ENCODE measurements at places on chromosomes 12 and 14. TPM values are rescaled to one million over a fixed set of nuclear protein-coding genes. Genes with fewer than 3 reads are reported as not detected.

STK38L gene
- total RNA-seq = 64.8 TPM

HEATR5A gene
- total RNA-seq = 38.3 TPM

CDCA3 gene
- 5.0 TPM for total RNA-seq

AKAP6 gene
- 2.2 TPM for total RNA-seq

AJUBA gene
- 74.9 TPM for total RNA-seq

NKX2-1 gene
- not detected for total RNA-seq

CIROP gene
- not detected for total RNA-seq

DNA sequence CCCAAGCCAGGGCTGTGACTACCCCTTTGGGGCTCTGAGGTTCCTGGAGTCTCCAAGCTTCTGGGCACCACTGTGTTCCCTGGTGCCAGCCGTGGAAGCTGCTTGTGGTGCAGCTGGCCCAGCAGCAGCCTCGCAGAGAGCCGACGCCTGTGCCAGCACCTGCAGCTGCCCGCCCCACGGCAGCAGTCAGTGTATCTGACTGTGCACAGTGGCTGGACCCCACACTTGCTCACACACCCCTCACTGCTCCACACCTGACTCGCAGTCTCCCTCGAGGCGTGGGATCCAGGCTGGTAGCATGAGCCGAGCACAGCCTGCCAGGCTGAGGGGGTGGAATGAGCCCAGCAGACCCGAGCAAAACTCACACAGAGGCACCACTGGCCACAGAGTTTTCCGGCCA, 325.2 kb downstream of the PCNX1 start:
- no peaks in the 10 kb centered on the region for H3K36me3 ChIP-seq
- H3K4me1 ChIP-seq = no peaks in the 10 kb centered on the region
- H3K27ac ChIP-seq = no peak overlapping the region
- no peaks in the 10 kb centered on the region for H3K27me3 ChIP-seq
- no peak overlapping the region for H3K4me3 ChIP-seq

GRCh38 chr12:89352242-89352491, 134 bp downstream of the DUSP6 start:
- peak overlapping the region; percentile 94 for H3K4me3 ChIP-seq
- H3K36me3 ChIP-seq = peaks cover 34% of the 10 kb centered on the region
- no peak for DNase-seq
- H3K27ac ChIP-seq = peak overlapping the region; percentile 90
- no peaks in the 10 kb centered on the region for H3K27me3 ChIP-seq
- H3K4me1 ChIP-seq = peaks cover 41% of the 10 kb centered on the region

DNA sequence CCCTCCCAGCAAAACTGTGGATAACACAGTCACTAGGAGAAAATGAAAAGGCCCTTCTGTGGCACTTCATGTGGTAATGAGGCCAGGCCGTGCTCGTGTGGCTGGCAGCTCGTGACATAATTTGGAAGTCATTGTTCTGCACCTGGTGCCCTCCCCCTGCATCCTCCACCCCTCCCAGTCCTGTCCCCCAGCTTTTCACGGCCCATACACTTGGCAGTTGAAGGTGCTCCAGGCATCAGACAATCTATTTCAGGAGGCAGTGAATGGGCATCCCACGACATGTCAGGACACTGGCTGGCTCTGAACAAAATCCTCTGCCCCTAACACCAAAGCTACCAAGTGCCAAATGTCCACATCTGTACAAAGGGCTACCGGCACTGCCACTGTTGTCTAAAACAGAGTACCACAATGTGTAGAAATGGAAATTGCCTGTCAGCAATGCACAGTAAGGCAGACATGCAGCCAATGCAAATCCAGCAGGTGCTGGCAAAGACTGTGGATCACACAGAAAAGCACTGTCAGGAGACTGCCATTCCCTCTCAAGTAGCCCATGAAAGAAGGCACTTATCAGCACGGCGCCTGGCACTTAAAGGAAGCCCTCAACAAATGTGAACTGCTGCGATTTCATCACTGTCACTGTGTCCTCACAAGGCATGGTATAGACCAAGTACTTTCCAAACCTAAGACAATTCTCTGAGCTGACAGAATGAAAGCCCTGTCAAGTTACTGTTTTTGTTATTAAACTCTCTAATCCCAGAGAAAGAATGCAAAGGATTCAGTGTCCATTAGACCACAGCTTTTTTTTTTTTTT, 39.1 kb downstream of the CORO1C start:
- no peak overlapping the region for H3K4me3 ChIP-seq
- H3K4me1 ChIP-seq = peaks cover 75% of the 10 kb centered on the region
- peaks cover 26% of the 10 kb centered on the region for H3K36me3 ChIP-seq
- H3K27me3 ChIP-seq = no peaks in the 10 kb centered on the region
- H3K27ac ChIP-seq = peak overlapping the region; percentile 98
- DNase-seq = no peak

GRCh38 chr12:95674631-95675030, 115.9 kb downstream of the NTN4 start:
- no peak overlapping the region for H3K27ac ChIP-seq
- no peak overlapping the region for H3K4me3 ChIP-seq
- DNase-seq = peak; percentile 15

GRCh38 chr12:98730412-98730811, 85.3 kb downstream of the APAF1 start:
- H3K4me1 ChIP-seq = peaks cover 16% of the 10 kb centered on the region
- H3K27me3 ChIP-seq = no peaks in the 10 kb centered on the region
- DNase-seq = no peak
- H3K27ac ChIP-seq = no peak overlapping the region
- H3K4me3 ChIP-seq = no peak overlapping the region
- H3K36me3 ChIP-seq = peaks cover 45% of the 10 kb centered on the region

- no peak overlapping the region for H3K4me3 ChIP-seq
- no peaks in the 10 kb centered on the region for H3K27me3 ChIP-seq
- peaks cover 9% of the 10 kb centered on the region for H3K4me1 ChIP-seq
- H3K36me3 ChIP-seq = no peaks in the 10 kb centered on the region
- no peak overlapping the region for H3K27ac ChIP-seq
These were observed 524.8 kb upstream of the ATP2B1 start for GRCh38 chr12:90233168-90234100.

DNA sequence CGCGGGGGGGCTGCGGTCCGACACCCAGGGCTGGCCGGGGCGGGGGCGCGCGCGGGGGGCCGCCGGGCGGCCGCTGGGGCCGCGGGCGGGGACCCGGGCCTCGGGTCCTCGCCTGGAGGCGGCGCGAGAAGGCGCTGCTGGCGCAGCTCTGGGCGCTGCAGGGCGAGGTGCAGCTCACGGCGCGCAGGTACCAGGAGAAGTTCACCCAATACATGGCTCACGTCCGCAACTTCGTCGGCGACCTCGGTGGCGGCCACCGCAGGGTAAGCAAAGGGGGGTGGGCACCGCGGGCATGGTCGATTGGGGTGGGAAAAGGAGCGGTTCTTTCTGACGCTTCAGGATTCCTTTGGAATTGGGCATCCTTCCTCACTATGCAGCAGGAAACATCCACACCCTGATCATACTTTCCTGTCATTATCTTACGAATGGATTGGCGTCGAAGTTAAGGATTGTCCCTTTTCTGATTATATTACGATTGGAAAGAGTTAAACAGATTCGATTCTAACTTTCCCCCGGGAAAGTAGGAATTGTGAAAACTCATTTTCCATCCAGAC, 798 bp downstream of the PDZRN4 start:
- H3K27me3 ChIP-seq = peaks cover 29% of the 10 kb centered on the region
- DNase-seq = peak; percentile 78
- H3K4me3 ChIP-seq = no peak overlapping the region
- no peak overlapping the region for H3K27ac ChIP-seq

GRCh38 chr12:101769865-101770264, 30.6 kb upstream of the SYCP3 start:
- no peak overlapping the region for H3K27ac ChIP-seq
- no peaks in the 10 kb centered on the region for H3K27me3 ChIP-seq

DNA sequence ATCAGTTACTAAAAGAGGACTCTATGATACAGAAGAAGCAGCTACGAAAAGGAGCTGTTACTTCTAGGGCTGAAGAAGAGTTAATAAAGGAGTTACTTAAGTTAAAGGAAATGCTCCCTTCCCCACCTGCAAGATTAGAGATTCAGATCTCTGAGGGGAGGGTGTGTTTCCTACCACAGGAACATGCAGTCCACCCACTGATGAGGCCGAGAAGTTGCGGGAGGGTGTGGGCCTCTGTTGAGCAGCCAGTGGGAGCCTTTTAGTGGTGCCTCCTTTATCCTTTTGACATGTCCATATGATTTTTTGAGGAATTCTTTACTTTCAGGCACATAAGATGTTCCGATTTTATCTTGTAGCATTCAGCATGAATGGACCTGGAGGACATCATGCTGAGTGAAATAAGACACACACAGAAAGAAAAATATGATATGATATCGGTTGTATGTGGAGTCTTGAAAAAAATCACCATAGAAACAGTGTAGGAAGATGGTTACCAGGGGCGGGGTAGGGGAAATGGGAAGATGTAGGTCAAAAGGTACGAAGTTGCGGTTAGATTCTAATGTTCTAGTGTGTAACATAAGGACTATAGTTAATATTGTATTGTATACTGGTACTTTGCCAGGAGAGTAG, 4.4 kb upstream of the M6PR start:
- no peak for DNase-seq
- H3K4me1 ChIP-seq = peaks cover 8% of the 10 kb centered on the region
- no peaks in the 10 kb centered on the region for H3K27me3 ChIP-seq
- H3K4me3 ChIP-seq = no peak overlapping the region
- no peak overlapping the region for H3K27ac ChIP-seq

GRCh38 chr14:33655421-33655820, 295.5 kb downstream of the EGLN3 start:
- no peaks in the 10 kb centered on the region for H3K4me1 ChIP-seq
- H3K27me3 ChIP-seq = no peaks in the 10 kb centered on the region
- no peaks in the 10 kb centered on the region for H3K36me3 ChIP-seq
- no peak overlapping the region for H3K27ac ChIP-seq
- H3K4me3 ChIP-seq = no peak overlapping the region

DNA sequence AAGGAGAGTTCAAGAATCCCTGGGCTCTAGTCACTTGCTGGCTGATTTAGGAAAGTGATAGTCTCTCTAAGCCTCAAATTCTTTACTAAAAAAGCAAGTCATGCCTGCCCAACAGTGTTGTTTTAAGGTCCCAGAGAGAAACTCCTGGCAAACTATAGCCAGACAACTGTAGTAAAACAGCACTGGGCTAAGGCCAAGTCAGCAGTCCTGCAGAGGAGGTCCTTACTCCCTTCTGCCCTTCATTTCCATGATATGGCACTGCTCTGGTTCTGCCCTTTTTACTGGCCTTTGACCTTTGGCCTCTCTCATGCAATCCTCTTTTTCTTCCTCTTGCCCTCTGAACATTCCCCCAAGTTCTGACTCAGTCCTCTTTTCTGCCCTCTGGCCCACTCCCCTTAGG, 74.9 kb downstream of the VWF start:
- DNase-seq = peak; percentile 86
- H3K36me3 ChIP-seq = no peaks in the 10 kb centered on the region
- H3K4me3 ChIP-seq = no peak overlapping the region
- peaks cover 54% of the 10 kb centered on the region for H3K4me1 ChIP-seq
- no peaks in the 10 kb centered on the region for H3K27me3 ChIP-seq

DNA sequence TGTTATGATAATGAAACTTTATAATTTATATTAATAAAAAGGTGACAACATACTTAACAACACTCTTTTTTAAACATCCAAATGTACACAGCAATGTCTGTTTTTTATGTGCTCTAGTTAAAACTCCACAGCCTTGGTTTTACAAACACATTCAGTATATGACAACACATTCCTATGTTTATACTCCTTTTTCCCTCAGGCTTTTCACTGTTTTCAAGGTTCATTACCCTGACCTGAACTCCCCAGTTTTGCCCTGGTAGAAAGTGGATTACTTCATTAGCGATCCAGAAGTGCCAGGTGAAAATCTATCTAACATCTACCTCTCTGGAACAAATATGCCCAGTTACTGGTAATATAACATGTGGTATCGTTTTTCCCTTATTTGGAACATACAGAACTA, 340.2 kb upstream of the DDHD1 start:
- no peak overlapping the region for H3K4me3 ChIP-seq
- no peaks in the 10 kb centered on the region for H3K27me3 ChIP-seq
- H3K27ac ChIP-seq = no peak overlapping the region
- no peak for DNase-seq

DNA sequence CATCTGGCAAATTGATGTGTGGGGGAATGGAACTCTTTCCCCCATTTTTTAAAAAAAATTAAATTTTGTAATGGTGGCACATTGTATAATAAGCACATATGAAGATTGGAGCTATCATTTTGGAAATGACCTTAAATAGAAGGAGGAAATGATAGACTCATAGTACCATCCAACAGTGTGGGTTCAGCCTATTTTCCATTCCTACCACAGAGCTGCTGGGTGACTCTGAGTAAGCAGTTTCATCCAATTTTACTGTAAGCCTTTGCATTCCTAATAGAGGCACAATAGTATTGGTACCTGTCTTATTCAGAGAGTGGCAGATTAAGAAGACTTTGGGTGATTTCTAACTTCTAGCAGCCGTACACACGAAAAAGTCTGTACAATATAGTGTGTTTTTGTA, 304.5 kb downstream of the RAD51B start:
- peak overlapping the region; percentile 53 for H3K27ac ChIP-seq
- no peaks in the 10 kb centered on the region for H3K27me3 ChIP-seq
- peaks cover 9% of the 10 kb centered on the region for H3K4me1 ChIP-seq
- DNase-seq = no peak
- no peak overlapping the region for H3K4me3 ChIP-seq

- H3K27ac ChIP-seq = no peak overlapping the region
- DNase-seq = peak; percentile 58
- H3K4me3 ChIP-seq = no peak overlapping the region
- no peaks in the 10 kb centered on the region for H3K4me1 ChIP-seq
- H3K36me3 ChIP-seq = no peaks in the 10 kb centered on the region
These were observed 107.5 kb downstream of the SINHCAF start for GRCh38 chr12:31218203-31219025.

DNA sequence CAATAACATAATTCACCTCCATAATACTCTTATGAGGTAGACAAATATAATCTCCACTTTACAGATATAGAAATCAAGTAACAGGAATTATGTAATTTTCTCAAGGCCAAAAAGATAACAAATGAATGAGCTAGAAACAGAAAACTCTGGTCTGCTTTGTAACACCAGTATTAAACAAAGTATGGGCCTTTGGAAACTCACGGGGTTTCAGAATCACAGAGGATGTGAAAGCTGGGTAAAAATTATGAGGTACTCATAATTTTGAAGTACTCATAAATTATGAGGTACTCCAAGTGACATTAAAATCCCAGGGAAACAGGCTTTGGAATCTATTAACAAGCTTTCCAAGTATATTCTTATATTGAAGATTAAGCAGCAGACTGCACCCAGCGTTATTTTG, 140.2 kb downstream of the MED13L start:
- no peak for DNase-seq
- no peak overlapping the region for H3K27ac ChIP-seq
- H3K36me3 ChIP-seq = no peaks in the 10 kb centered on the region
- H3K4me3 ChIP-seq = no peak overlapping the region
- H3K4me1 ChIP-seq = peaks cover 70% of the 10 kb centered on the region

GRCh38 chr14:35406506-35407305, 2.2 kb upstream of the NFKBIA start:
- H3K4me3 ChIP-seq = no peak overlapping the region
- H3K27ac ChIP-seq = no peak overlapping the region
- peak; percentile 87 for DNase-seq
- H3K27me3 ChIP-seq = no peaks in the 10 kb centered on the region

Data from osteoblast (primary cell).